ENCODE measurements at places on chromosomes 12 and 14. TPM values are rescaled to one million over a fixed set of nuclear protein-coding genes. Genes with fewer than 3 reads are reported as not detected.

DNA sequence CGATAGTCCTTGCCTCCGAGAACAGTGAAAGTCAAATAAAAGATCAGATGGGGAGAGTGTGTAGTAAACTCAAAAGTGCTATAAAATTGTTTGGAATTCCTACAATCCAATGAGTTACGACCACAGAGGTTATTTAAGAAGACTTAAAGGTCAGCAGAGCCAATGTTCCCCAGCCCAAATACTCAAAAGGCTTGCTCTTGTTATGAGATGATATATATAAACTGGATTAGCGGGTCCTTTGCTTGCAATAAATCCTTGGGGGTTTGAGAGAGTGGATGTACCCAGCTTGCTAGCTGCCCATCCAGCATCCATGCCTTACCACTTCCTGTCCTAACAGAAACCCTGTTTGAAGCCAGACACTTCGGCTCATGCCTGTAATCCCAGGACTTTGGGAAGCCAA, 29.0 kb upstream of the MED13L start:
- no peak for DNase-seq

DNA sequence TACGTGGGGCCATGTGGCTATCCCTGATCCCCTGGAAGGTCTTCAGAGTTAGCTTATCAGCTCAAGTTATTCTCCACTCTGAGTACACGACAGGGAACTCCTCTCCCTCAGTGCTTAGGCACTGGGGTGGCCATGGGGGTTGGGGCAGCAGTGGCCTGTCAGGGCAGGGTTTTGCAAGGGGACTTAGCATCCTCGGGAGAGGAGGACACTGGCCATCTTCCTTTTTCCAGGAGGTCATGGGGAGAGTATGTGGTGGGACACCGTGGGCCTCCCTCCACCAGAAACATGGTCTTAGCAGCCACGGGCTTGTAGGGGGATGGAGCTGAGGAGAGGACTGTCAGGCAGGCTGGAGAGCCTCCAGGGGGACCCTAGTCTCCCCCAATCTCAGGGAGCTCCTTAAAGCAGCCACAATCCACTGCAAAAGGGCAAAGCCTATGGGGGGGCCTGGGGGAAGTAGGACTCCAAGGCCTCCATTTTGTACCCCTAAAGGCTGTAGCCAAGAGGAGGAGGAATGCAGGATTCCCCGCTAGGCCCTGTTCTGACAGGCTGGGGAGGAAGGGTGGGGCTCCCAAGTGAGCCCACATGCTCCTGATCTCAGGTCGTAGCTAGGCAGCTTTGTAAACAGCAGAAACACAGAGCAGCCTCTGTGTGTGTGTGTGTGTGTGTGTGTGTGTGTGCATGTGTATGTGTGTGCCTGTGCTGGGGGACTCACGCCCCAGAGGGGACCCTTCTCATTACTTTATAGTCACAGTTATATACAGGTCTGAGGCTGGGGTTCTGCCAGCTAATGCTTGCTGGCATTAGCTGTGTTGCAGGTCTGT, 36.6 kb downstream of the KRT80 start:
- DNase-seq, result no peak

DNA sequence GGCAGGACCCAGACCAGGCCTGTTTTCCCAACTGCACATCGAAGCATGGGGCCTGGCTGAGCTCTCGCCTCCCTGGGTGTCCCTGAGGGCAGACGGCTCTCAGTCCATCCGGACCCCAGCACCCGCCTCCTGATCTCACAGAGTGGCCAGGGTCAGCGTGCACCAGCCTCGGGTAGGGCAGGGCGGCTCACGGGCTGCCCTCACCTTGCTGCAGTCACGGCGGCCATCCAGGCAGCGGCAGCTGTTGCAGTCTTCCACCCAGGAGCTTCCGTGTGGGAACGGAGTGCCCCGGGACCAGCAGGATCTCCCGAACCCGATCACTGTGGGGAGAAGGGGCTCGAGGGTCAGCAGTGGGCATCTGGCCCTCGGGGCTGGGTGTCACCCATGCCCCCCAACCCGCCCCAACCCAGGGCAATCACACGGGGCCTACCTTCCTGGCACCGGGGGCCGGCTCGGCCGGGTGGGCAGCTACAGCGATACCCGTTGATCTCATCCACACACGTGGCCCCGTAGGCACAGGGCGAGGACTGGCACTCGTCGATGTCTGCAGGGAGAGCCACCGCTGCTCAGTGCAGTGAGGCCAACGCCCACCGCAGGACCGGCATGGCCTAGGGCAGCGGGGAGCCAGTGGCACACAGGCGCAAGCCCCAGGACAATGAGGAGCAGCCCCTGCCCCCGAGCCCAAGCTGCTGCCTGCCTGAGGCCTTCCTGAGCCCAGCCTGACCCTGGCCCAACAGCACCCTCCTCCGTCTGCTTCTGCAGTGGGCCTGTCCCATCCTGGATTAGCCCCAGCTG, 22.2 kb downstream of the JAG2 start:
- no peak for DNase-seq

DNA sequence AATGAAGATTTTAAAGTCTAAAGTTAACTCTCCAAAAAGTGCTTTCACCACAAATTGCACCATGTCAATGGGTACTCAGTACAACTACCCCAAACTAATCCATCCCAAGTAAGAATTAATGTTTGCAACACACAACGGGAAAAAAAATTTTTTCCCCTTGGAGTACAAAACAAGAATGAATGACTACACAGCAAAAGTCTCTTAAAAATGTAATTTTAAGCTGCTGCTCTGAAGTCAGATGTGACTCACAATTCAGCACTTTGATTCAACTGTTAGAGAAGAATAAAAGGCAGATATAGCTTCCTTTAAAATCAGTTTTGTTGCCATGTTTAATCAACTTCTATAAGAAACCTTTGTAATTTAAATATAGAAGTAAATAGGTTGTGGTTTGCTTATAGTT, 42.5 kb upstream of the VPS33A start:
- DNase-seq, result no peak

- DNase-seq, result no peak
Measured at GRCh38 chr12:13194401-13195110, 2.0 kb upstream of the EMP1 start.

DNA sequence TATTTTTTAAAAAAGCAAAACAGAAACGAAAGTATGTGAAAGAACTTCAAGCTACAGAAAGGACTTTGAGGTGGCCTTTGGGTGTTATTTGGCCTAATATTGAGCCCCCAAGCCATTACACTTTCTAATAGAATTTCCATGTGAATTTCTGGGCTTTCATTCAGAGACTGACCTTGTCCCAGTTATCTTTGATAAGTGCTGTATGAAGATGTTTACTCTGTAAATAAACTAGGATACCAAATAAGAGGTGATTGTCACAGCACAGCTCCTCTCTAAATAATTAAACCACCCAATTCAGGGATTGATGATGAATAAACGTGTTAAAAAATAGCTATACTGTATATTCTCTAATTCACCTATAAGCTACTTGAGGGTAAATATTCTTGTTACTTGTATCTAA, 32.8 kb upstream of the PPFIBP1 start:
- no peak for DNase-seq

DNA sequence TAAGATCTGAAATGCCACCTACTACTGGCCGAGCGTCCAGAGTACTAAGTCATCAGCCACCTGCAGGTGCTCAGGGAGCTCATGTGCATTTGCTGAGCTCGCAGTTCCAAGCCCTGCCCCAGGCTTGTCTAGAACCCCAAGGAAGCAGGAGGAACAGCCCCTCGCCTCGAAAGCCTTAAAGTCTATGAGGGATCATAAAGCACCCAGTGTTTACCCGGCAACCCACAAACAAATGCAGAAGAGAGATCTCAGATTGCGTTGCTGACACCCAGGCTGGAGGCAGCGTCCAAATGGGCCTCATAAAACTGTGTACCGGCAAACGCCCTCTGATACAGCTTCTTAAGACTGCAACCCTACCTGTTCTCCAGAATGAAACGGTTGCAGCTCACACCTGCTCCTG, 6.8 kb downstream of the KDM2B start:
- DNase-seq, result no peak

DNA sequence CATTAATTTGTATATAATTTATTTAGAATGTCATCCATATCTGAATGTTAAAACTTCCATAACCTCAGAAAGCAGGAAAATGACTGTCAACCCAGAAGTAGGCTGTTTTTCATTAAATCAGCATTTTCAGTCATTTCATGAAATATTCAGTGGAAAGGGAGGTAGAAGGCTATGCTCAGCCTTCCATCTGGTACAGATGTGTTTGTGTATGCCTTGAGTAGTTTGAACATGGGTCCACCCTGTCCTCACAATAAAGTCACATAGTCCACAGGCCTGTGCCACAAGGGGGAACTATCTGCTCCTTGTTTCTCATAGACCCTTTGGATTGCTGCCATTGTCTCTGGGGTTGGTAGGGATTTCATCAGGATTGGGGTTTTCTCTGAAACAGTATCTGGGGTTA, 9.1 kb downstream of the LACRT start:
- DNase-seq, result no peak

DNA sequence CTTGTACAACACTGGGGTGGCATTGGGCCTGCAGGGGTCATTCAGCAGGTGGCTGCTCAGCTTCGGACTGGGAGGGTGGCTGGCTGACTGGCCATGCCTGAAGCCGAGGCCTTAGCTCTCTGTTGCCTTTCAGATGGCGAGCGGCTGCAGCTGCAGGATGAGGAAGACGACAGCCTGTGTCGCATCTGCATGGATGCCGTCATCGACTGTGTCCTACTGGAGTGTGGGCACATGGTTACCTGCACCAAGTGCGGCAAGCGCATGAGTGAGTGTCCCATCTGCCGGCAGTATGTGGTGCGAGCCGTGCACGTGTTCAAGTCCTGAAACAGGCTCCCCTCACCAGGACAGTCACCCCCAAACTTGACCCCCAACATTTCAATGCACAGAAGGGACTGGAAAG, 23.3 kb downstream of the RNF34 start:
- DNase-seq, result no peak

- DNase-seq, result peak; percentile 81
Measured at GRCh38 chr14:25833341-25834126, 764.3 kb downstream of the NOVA1 start.

Gene PARPBP
- total RNA-seq, result 1.1 TPM

Gene FAM90A1
- total RNA-seq, result 0.60 TPM

Gene DNAJC22
- total RNA-seq, result 1.7 TPM

Gene CLEC4C
- total RNA-seq, result not detected

Data from adrenal gland (tissue), 19 donors.